CD4-positive, alpha-beta T cell treated with Interleukin-21 for 1 hour (primary cell): ENCODE measurements at places on chromosomes 6 and 20.

DNA sequence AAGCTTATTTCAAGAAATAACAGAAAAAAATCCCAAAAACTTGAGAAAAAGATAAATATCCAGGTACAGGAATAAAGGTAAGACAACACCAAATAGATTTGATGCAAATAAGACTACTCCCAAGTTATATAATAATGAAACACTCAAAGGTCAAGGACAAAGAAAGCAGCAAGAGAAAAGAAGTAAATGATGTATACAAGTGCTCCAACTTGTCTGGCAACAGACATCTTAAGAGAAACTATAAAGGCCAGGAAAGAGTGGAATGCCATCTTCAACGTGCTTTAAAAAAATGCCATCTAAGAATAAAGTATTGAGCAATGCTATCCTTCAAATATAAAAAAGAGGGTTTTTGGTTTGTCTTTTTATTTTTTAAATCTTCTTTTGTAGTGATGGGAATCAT, 54.2 kb downstream of the REV3L start:
- no peak for DNase-seq

DNA sequence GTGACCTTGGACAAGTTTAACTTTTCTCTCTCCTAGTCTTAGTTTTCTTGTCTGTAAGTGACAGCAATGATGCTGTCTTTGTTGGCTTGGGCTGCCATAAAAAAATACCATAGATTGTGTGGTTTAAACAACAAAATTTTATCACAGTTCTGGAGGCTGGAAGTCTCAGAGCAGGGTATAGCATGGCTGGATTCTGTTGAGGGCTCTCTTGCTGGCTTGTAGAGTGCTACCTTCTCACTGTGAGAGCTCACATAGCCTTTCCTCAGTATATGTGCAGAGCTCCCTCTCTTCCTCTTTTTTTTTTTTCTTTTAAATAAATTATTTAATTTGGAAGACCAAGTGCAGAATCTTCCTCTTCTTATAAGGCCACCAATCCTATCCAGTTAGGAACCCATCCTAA, 26.3 kb downstream of the HFE start:
- DNase-seq = no peak

DNA sequence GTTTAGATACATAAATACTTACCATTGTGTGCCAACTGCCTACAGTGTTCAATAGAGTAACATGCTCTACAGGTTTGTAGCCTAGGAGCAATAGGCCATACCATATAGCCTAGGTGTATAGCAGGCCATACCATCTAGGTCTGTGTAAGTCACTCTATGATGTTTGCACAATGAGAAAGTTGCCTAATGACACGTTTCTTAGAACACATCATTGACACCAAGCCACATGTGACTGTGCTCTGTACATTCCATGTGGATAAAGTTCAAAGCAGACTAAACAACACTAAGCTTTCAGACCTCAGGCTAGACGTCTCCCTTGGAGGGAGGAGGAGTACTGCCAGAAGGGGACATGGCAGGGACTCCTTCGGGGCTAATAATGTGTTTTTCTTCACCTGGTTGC, 93.6 kb downstream of the KIF16B start:
- DNase-seq = no peak

- DNase-seq = peak; percentile 23
These were observed at the start of gene ARFGEF3 for GRCh38 chr6:138161338-138162110. Gene ARFGEF3, plus strand, starts transcription at chr6:138161939. Its CDS starts 148 bp downstream, at chr6:138162087.

GRCh38 chr6:73081955-73082354, 143.3 kb downstream of the KHDC1L start:
- no peak for DNase-seq

DNA sequence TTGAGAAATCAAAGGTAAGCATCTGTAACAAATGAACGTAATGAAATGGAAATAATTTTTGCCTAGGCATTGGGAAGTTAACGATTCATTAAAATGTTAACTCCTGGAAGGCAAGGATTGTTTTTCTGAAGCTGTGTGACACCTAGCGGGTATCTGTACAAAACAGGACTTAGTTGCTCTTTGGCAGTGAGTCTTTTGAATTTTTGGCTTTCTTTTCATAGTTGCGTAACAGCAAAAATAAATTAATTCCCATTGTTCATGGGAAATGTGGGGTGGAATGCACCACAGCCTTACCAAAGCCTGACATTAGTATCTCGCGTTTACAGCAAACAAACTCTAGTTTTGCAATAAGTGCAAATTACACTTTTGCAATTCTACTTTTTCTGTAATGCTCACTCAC, 92.7 kb upstream of the DTNBP1 start:
- DNase-seq = no peak

- no peak for DNase-seq
These were observed 45.1 kb downstream of the KIAA0319 start for GRCh38 chr6:24600903-24601302.

- no peak for DNase-seq
These were observed 11.4 kb downstream of the HLA-E start for GRCh38 chr6:30500421-30501355.

DNA sequence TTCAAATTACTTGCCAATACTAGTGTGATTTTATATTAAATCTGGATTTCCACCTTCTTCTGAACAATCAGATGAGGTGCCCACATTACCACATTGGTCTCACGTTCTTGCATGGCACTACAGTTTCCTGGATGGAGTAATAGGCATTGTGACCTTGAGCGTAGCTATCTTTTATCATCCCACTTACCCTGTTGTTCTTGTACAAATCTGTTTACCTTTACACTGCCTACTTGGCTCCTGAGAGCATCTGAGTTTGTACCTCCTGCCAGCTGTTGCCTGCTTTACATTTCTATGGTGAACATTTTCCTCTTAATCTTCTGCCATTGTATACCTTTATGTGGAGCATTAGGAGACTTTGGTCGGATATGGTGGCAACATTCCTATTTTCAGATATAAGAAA, 90.7 kb downstream of the AKAP7 start:
- DNase-seq = no peak
